Activated gamma-delta T cell treated with Interleukin-2 at 50 U/mL for 16 hours (primary cell): ENCODE measurements at places on chromosomes 12 and 14.

DNA sequence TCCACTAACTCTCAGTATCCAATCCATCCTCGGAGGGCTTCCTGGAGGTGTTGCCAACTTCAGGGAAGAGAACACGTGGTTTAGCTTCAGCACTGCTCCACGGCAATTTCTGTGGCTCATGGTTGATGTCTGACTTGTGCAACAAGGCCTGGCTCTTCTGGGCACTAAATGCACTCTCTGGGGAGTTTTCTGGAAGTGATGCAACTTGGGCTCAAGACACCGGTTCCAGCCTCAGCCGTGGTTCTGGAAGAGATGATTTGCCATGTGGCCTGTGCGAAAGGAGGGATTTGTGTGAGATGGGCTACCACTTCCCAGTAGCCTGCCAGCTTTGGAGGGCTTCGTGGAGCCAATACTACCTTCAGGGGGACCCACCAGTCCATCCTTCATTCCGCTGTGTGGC is 118.6 kb upstream of the RTL1 start:
- DNase-seq = no peak

DNA sequence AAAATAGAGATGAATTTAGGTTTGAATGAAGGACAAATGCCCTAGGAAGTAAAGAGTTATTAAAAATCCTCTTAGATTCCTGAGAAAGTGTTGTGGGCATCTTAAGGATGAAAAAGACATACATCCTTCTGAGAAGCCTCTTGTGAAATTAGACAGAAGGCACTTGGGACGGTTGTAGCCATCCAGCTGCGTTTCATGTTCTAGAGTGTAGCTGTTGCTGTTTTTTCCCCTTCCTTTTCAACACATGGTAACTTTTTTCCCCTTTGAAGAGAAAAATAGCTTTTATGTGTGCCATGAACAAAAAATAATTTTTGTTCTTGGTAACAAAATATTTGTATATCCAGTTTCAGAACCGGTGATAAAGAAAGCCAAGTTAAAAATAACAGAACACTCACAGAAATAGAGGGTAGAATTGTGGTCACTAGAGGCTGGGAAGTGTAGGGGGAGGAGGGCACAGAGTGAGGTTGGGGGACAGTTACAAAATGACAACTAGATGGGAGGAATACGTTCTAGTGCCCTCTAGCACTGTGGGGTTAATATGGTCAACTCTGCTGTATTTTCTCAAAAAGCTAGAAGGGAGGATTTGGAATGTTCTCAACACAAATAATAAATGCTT is 58.4 kb downstream of the PTHLH start:
- no peak for DNase-seq

- no peak for DNase-seq
Measured at GRCh38 chr12:121112496-121112895, 20.2 kb upstream of the P2RX7 start.

GRCh38 chr12:2395354-2395977 is 342.7 kb downstream of the CACNA1C start:
- DNase-seq = peak; percentile 14

DNA sequence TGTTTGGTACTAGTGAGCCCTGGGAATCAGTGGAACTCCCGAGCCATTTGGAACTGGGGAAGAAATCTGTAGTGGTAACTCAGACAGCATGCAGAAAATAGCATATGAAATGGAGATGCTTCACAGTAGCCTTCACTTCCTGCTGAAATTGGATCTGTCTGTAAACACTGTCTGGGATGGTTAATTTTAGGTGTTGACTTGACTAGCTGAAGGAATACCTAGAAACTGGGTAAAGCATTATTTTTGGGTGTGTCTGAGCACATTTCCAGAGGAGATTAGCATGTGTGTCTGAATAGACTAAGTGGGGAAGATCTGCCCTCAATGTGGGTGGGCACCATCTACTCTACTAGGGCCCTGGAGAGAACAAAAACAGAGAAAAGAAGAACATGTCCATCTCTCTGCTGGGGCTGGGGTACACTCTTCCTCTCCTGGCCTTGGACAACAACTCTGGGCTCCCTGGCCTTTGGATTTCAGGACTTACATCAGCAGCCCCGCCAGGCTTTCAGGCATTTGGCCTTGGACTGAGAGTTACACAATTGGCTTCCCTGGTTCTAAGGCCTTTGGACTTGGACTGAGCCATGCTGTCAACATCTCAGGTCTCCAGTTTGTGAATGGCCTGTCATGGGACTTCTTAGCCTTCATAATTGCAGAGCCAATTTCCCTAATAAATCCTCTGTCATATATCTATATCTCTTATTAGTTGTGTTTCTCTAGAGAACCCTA is 14.0 kb upstream of the CRADD start:
- DNase-seq = no peak

GRCh38 chr12:108514468-108514972 is 557 bp upstream of the FICD start:
- no peak for DNase-seq

- DNase-seq = no peak
Measured at GRCh38 chr14:58809520-58809919, 171.8 kb downstream of the DACT1 start.

- DNase-seq = no peak
Measured at GRCh38 chr14:32820682-32821081, 118.0 kb upstream of the NPAS3 start.

DNA sequence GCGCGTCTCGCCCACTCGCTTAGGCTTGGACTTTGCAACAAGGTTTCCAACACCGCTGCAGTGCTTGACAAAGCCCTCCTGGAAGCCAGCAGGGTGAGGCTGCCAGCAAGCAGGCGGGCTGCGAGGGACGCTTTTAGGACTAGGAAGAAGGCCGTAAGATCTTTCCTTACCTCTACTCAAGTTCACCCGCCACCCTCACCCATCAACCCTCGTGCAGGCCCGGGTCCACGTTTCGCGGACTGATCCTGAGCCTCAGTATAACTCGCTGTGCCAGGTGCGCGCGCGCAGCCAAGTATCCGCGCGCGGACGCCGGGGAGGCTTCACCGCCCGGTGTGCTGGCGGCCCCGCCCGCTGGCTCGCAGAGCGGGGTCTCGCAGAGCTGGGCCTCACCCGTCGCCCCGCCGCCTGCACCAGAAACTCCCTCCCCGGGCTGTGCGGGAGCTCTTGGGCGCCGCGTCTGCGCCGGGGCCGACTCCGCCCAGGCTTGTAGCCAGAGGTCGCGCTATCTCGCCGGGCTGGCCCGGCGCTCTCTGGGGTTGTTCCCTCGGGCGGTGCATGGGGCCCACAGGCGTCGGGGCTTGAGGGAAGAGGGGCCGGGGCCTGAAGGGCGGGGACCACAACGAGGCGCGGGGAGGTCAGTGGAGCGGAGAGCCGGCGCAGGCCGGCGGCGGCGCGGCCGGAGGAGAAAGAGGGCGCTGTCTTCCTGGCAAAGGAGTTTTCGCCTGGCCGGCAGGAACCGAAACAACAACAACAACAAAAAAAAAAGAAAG is 7.6 kb upstream of the SIX1 start:
- DNase-seq = no peak

DNA sequence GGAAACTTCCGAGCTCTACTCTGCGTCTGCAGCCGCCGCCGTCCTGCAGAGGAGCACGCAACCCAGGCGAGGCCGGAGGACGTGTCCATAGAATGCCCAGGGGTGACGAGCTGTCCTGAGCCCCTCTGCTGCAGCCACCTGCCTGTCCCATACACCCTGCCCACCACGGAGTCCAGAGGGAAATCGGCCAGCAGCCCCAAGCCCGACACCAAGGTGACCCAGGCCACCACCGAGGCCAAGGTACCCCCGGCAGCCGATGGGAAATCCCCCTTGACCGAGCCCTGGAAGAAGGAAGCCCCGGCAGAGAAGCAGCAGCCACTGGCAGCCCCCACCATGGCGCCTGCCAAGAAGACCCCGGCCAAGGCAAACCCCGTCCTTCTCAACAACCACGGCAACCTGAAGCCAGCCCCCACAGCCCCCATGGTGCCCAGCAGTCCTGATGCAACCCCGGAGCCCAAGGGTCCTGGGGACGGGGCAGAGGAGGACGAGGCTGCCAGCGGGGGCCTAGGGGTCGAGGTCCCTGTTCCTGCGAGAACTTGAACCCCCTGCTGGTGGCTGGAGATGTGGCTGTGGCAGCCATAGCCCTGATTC is 128.7 kb upstream of the C14orf180 start:
- DNase-seq = no peak

DNA sequence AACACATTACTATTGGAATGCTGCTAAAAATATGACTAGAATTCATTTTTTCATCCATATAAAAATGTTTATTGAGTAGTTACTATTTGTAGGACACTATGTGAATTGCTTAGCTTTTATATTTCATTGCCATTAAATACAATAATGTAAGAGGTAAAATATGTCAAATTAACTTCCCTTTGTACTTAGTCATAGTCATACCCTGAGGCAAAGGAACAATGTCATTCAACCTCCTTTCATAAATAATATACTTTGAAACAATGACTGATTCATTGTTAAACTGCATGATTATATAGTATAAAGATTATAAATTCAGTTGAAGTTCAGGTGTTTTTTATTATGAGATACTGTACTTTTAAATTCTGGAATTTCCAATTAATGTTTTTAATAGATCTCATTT is 105.2 kb downstream of the GARIN6 start:
- no peak for DNase-seq

DNA sequence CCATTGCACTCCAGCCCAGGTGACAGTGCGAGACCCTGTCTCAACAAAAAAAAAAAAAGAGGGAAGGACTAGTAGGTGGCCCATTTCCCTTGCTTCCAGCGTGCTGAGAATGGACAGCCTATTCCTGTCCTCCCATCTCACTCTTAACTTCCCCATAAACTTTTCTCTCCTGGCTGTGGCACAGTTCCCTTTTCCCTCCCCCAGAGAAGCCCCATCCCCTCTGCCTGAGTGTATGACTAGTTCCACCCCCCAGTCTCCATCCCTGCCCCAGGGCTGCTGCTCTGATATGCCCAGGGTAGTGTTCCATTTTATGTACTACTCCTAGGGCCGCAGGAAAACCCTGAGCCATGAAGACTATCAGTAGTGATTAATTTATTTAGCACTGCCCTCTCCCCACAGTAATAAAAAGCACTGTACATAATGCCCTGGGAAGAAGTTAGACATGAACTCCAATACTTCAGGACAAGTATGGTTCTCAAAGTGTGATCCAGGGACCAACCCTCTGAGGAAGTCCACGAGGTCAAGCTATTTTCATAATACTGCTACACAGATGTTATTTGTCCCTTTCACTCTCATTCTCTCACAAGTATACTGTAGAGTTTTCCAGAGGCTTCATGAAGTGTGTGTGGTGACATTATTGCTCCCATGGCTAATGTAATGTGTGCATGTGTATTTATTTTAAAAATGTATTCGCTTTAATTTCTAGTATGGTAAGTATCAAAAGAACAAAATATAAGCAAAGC is 11.5 kb upstream of the CHD4 start:
- DNase-seq = no peak

- no peak for DNase-seq
Measured at GRCh38 chr12:98439471-98439951, 75.9 kb upstream of the TMPO start.

DNA sequence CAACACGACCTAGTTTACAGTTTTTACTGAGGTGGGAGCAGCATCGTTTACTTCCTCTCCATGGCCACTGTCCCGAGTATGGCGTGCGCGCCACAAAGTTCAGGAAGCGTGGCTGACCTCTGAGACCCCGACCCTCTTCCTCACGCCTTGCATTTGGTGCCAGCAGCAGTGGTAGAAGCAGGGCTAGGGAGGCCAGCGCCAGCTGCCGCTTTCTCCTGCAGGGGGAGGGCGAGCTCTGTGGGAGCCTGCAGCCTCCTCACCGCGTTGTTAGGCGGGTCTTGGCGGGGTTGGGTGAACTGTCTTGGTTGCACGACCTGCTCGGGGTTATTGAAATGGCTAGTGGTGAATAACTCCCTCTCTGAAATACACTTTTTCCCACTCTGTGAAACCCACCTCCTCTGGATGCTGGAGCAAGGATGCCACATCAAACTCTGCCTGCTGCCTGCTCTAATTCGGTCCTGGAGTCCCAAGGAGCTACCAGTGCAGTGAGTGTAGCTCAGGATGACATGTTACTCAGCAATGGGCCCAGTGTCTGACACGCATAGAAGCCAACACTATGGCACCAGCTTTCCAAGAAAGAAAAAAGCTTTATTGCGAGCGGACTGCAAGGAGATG is 22.3 kb upstream of the TDRD9 start:
- peak; percentile 15 for DNase-seq

- no peak for DNase-seq
Measured at GRCh38 chr12:32446316-32447119, 47.2 kb downstream of the FGD4 start.

- no peak for DNase-seq
Measured at GRCh38 chr14:61602733-61603077, 92.6 kb upstream of the HIF1A start.

DNA sequence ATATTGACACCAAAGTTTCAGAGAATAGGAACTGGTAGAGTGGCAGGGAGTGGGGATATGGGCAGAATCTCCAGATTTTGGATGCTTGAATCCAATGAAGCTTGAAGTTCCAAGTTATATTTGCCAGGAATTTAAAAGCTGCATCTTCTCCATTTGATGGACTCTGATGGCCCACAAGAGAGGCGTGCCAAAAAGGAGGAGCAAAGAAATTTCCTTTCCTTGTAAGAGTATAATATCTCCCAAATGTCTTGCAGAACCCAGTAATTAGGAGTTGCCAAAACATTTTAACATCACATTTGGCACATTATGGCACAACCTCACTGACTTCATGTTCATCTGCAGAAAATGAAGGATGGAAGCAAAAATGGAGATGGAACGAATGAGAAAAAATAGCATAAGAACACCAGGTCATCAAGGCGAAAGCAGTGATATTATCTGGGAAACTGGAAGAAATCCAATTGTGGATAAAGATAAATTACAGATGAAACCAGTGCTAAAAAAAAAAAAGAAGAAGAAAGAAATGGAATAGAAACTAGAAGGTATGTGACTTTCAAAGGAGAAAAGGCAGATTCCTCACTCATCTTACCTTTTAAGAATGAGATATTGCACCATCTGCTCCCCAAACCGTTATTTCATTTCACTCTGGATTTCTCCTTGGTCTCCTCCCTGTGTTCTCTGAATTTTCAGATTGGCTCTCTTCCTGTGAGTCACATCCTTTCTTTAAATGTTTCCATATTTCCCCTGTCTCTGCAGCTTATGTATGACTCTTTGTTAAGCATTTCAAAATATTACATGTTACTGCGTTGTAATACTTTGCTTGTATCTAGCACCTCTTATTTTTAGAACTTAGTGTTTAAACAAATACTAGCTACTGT is 13.5 kb upstream of the FLRT2 start:
- DNase-seq = no peak
